ENCODE measurements at places on chromosomes 6 and 20.

DNA sequence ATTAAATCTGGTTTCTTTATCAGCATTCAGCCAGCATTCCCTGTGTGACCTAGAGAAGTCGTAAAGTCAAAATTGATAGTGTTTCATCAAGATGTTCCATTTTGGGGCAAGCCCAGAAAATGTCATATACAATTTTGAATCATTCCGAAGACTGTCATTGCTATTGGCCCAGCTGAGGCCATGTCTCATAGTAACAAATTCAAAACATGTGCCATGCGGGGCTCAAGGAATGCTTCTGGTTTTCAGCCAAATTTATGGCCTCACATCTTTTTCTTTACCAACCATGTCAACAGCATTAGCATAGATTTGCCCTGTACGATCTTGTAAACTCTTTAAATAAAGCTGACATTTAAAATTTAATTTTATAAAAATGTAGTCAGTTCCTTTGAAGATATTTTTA, 314.7 kb downstream of the PAX1 start:
- no peak for DNase-seq

DNA sequence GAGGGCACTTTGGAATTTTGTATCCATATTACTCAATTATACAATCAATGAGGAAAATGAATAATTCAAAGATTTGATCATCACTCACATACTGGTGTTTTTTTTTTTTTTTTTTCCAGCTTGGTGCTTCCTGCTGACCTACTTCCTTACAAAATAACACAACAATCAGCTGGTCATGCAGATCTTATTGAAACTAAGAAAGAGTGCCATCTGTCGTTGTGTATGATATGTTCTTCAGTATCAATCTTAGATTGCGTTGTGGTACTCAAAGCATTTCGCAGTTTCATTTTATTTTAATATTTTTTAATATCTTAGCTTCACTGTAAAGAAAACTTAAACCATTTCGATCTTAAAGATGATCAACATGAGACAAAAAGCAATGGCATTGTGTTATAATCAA, 155.6 kb downstream of the OGFRL1 start:
- no peak for DNase-seq

GRCh38 chr6:115573861-115574260, 486.8 kb downstream of the FRK start:
- DNase-seq, result no peak

DNA sequence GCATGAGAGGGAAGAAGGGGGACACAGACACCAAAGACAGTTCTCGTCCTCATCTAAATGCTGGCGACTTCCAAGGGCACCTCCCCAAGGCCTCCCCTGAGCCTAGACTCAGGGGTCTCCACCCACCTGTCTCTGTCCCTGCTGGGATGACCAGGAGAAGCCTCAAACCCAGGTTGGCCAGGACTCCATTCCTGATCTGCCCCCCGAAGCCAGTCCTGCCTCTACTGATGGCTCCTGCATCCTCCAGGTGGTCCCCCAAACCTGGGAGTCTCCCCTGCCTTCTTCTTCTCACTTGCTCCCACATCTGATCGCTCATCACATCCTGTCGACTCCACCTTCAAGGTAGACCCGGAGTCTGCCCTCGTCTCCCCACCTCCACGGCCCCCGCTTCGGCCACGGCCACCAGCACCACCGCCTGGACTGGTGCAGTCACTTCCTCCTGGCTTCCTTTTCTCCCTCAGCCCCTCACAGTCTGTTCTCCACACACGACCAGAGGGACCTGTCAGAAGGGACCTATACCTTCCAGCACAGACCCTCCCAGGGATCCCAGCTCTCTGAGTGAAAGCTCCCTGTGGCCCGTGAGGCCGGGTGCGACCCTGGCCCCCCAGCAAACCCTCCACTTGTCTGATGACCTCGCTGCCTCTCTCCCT, 92.1 kb downstream of the CEBPB start:
- no peak for DNase-seq

DNA sequence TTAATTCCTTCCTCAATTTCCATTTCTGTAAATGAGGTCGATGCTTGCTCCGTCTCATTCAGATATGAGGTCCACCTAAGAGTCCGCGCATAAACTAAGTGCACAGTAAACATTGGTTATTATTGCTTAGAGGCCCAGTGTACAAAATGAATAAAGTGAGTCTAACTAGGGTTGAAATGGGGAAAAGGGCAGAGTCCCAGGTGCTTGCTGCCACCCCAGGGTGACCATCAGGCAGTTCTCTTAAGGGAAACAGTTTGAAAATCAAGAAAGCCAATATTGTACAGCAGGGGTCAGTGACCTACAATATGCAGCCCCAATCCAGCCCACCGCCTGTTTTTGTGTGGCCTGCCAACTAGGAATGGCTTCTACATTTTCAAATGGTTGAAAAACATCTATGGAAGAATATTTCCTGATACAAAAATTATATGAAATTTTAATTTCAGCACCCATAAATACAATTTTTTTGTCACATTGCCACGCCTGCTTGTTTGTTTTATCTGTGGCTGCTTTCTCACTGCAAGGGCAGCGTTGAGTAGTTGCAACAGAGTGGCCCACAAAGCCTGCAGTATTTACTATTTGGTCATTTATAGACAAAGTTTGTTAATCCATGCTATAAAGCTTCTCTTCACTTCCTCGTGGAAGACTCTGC, 43.3 kb downstream of the SLC13A3 start:
- DNase-seq, result no peak

GRCh38 chr6:67956352-67956751, 678.7 kb upstream of the ADGRB3 start:
- DNase-seq, result no peak

GRCh38 chr6:83167726-83168278, 25.3 kb downstream of the PGM3 start:
- DNase-seq, result no peak

- DNase-seq, result no peak
These were observed 406.5 kb upstream of the CHD6 start for GRCh38 chr20:42024653-42025052.

- no peak for DNase-seq
These were observed 2.7 kb upstream of the C6orf62 start for GRCh38 chr6:24721461-24722215.

- DNase-seq, result no peak
These were observed 25.3 kb upstream of the TOP1 start for GRCh38 chr20:41003143-41003935.

DNA sequence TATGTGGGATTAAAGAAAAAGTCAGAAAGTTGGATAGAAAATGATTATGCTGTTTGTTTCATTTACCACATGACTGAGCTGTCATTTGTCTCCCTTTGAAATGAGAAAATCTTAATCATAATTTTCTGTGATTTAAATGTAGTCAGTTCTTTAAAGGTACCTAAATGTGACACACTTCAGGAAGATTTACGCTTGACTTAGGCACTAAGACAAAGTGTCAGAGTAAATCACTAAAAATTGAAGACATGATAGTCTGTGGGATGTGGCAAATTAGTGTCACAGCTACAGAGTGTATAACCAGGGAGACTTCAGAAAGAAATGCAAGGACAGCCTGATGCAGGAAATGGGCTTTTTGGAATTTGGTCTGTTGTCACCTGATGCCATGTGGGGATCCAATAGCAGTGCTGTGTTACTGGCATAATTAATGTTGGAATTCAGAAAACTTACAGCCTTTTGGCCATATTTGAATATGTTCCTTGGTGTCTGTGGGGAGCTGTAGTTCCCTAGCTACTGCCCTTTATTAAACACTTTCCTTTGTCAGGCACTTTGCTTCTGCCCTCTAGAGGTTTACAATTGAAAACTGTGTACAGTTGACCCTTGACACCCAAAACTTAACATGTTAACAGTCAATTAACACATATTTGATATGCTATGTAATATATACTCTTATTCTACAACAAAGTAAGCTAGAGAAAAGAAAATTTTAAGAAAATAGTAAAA, 493.8 kb downstream of the UTRN start:
- no peak for DNase-seq

GRCh38 chr20:23415959-23416583, 5.2 kb downstream of the NAPB start:
- no peak for DNase-seq

GRCh38 chr6:37714836-37715420, 17.2 kb upstream of the MDGA1 start:
- no peak for DNase-seq

DNA sequence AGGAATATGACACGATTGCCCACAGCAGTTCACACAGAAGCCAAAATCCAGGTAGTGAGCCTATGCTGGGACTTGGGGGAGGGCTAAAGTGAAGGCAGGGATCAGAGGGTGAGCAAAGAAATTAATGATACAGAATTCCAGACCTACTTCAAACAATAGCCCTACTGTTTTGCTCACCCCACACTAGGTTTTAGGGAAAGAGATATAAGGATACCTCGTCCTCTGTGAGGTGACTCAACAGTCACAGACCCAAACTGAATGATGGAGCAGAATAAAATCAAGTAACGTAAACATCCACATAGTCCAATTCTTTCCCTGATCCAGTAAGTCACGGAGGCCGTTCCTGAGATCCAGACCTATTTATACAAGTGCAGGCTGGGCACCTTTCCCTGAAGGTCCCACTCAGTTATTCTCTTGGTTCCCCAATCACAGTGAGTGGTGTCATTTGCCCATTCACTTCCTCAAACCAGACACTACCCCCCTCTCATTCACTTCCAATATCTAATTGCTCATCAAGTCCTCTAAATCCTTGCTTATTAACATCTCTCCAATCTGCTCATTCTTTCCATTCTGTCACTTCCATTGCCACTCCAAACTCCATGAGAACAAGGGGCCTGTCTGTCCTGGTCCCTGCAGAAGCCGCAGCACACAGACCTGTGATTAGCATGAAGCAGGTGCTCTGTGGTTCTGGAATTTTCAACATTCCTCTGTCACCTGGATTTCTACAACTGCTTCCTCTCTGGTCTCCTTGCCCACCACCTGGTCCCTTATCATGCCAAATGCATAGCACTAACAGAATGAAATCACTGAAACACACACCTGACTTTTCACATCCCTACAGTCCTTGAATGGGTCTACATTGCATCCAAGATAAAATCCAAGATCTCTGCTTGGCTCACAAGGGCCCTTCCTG, 55.9 kb downstream of the ATXN1 start:
- DNase-seq, result no peak

GRCh38 chr6:170289951-170290295, 955 bp downstream of the DLL1 start:
- no peak for DNase-seq

- peak; percentile 15 for DNase-seq
These were observed 12.5 kb upstream of the TMEM30A start for GRCh38 chr6:75296811-75297779.

DNA sequence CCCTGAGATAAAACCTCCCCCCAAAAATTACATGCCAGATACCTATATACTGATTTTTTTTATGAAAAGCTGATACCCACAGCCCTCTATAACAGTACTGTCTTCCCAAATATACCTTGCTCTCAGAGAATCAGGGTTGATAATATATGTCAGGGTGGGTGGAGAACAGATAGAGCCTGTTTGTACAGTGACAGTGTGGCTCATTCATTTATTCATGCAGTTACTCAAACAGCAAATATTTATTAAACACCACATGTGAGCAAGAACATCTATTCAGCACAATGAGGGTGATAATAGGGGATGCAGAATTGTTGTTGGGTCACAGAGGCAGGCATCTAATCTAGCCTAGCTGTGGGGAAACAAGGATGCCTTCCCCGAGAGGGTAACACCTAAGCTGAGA, 334.2 kb downstream of the MAFB start:
- DNase-seq, result no peak

DNA sequence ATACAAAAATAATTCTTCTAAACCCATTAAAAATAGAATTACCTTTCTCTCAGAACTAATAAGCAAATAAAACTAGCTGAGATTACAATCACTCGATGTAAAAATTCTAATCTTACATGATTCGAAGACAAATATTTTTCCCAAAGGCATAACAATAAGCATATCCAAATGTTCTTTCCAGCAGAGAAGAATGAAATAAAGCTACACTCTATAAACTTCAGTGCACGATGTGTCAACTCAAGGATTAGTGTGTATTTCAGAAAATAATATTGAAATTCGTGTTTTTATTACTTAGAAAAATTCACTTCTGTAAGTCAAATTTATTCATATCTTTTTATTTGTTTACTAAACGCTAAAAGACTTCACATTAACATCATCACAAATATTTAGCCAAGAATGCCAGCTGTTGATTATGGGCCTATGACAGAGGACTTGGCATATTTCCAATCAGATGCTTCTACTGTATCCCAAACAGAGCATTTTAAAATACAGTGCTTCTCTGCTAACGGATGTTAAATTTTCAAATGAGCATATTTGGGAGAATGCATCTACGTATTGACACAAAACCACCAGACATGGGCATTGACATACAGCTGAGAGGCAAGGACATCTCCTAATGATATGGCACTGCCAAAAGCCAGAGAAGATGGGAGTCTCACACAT, 54.7 kb upstream of the PDE7B start:
- DNase-seq, result no peak
